ENCODE measurements at places on chromosomes 5 and 9. TPM values are rescaled to one million over a fixed set of nuclear protein-coding genes. Genes with fewer than 3 reads are reported as not detected.
A peak's percentile ranks its signal among the peaks of the same experiment; 100 is the strongest.

DNA sequence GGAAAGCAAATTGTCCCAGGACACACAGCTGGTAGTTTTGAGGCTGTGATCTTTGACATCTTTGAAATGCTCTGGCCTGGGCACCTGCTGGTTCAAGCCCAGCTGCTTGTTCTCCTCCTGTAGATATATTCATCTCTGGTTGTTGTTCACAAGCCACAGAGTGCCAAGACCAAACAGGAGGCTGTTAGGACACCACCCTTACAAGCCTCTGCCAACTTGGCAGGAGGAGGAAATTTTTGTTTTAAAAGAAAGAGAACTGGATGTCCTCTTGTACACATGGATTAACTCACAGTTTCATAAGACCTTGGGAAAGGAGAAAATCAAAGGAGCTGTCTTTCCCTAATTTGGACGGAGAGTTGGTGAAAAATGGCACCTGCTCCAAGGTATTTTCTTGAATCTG, 8.5 kb upstream of the ZFP62 start:
- DNase-seq, result no peak

DNA sequence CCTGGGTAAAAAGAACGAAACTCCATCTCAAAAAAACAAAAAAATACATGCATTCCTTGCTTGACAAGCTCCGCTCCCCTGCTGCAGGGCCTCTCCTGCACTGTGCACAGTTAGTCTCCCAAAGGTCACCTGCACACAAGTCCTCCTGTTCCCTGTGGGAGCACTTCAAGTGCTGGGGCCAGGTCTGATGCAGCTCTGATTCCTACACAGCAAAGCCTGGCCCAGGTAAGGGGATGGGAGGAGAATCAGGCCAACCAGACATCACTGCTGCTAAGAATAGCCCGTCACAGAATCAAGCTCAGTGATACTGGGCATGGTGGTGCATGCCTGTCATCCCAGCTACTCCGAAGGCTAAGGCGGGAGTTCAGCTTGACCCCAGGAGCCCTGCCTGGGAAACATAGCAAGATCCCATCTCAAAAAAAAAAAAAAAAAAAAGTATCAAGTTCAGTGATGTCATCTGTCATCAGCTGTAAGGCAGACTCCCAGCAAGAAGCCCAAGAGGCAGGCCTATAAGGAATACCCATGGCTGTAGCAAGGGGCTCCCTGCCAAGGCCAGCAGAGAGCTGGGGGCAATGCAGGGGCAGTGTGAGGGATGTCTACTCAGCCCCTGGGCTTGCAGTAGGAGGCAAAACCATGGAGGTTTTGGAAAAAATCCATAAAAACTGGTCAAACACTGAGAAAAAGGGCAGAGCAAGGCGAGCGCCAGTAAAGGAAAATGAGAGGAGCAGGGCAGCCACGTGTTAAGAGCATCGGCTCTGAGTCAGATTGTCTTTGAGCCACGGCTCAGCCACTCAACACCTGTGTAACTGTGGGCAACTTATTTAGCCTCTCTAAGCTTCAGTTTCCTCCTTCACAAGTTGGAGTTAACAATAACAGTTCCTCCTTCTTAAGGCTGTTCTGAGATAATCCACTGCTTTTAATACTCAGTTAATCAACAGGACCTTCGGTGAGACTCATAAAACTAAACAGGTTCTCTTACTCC, 3.2 kb downstream of the TPM2 start:
- DNase-seq, result no peak

DNA sequence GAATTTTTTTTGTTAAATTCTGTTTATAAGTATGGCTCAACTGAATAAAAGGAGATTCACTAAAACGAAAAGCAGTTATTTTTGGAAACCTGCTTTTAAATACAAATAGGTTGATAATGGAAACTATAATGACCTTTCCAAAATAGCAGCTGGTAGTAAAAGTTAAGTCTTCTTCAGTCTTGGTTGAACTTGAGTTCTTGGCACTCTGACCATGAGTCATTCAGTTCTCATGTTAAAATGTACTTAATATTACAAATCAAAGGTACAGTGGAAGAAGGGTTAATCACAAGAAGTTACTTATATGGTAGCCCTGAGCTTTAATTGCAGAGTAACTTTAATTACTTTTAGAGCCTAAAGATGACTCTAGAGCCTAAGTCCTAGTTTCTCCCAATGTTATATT, 62.1 kb downstream of the KLF9 start:
- DNase-seq, result no peak

GRCh38 chr9:35797311-35798109, 6.1 kb downstream of the NPR2 start:
- no peak for DNase-seq

GRCh38 chr9:131296460-131296859, 6.9 kb downstream of the PLPP7 start:
- no peak for DNase-seq

The CTNNAL1 gene
- total RNA-seq, result 31.9 TPM

The LSM11 gene
- 9.9 TPM for total RNA-seq

The GRM6 gene
- total RNA-seq, result not detected

DNA sequence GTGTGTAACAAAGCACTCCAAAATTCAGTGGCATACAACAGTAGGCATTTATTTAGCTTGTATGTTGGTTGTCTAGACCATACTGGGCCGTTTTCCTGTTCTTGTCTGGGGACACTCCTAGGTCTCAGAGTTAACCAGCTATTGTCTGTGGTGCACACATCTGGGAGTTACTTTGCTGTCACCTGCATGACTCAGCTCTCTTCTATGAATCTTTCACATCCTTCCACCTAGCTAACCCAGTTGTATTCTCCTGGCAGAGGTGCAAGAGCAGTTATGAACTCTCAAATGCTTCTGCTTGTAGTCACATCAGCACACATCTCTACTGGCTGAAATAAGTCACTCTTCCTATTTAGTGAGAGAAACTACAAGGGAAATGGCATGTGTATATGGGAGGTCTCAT, 138.1 kb downstream of the BAAT start:
- DNase-seq, result no peak

- DNase-seq, result no peak
Observed at GRCh38 chr9:130039528-130040147, 3.4 kb downstream of the FNBP1 start.

- DNase-seq, result peak; percentile 8
Observed at GRCh38 chr9:34087370-34087769, 38.7 kb upstream of the UBAP2 start.

The PCDHA5 gene
- 0.32 TPM for total RNA-seq

GRCh38 chr5:93583768-93584595, 960 bp downstream of the NR2F1 start:
- DNase-seq, result no peak

- DNase-seq, result no peak
Observed at GRCh38 chr5:8861764-8862163, 684.1 kb downstream of the SEMA5A start.

DNA sequence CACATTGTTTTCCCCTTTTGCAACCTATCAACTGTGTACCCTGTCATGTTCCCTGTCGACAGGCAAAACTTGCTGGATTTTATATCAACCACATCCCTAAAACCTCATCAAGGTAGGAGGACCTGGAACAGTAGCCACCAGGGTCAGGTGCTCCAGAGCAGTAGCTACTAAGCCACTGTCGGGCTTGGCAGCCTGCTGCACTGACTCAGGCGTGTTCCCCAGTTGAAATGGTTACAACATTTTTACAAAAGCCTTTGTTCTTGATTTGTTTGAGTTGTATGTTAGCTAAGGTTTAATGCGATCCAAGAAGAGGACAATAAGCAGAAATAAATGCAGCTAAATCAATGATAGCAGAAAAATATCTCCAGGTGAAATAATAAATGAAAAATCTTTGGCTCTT, 407.4 kb upstream of the TLE4 start:
- no peak for DNase-seq

GRCh38 chr5:170277867-170278281, 19.7 kb downstream of the LCP2 start:
- no peak for DNase-seq

- peak; percentile 80 for DNase-seq
Observed at GRCh38 chr5:132011622-132012343, at the start of gene ACSL6. Gene ACSL6 (minus strand): TSS chr5:132011658. CDS start chr5:132011553, 105 bp downstream.

All from chondrocyte (in vitro differentiated cells).